Aorta (tissue), 5 donors: ENCODE measurements at places on chromosomes 4 and X. TPM values are rescaled to one million over a fixed set of nuclear protein-coding genes. Genes with fewer than 3 reads are reported as not detected.

DNA sequence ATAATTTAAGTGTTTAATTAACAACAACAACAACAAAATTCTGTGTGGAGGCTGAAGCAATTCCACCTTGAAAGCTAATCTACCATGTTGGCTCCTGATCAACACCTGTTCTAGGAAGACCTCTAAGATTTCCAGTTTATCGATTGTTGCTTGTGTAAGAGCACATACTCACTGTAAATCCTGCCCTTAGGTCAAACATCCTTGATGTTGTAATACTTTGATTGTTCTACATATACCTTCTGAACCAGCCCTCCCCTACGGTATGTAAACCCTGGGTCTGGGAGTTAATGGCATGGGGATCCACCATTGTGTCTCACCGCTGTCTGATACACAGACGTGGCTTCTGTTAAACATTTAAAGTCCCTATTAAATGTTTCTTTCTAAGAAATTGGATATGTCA lies 73.2 kb downstream of the RASL11B start:
- no peaks in the 10 kb centered on the region for H3K36me3 ChIP-seq
- no peak overlapping the region for H3K4me3 ChIP-seq
- H3K27me3 ChIP-seq, result no peaks in the 10 kb centered on the region
- no peak for DNase-seq
- H3K4me1 ChIP-seq, result no peaks in the 10 kb centered on the region

DNA sequence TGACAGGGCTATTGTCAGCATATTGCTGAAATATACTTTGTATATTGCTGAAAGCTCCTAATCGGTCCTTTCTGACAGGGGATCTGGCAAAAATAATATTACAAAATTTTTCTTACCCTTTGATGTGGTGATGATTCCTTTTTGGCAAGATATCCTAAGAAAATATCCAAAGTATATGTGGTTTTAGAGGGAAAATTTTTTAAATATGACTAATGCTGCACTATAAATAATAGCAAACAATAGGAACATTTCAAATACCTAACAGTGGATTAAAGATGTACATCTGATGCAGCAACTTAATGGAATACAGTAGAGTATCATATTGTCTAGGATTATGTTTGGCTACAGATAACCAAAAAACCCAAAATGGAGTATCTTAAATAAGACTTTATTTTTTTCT lies 49.6 kb downstream of the RRAGB start:
- H3K4me1 ChIP-seq, result no peaks in the 10 kb centered on the region
- DNase-seq, result no peak
- no peaks in the 10 kb centered on the region for H3K27me3 ChIP-seq

- no peaks in the 10 kb centered on the region for H3K4me1 ChIP-seq
- no peaks in the 10 kb centered on the region for H3K27me3 ChIP-seq
- no peak overlapping the region for H3K27ac ChIP-seq
- no peaks in the 10 kb centered on the region for H3K36me3 ChIP-seq
These were observed 27.9 kb downstream of the SLAIN2 start for GRCh38 chr4:48369248-48369647.

DNA sequence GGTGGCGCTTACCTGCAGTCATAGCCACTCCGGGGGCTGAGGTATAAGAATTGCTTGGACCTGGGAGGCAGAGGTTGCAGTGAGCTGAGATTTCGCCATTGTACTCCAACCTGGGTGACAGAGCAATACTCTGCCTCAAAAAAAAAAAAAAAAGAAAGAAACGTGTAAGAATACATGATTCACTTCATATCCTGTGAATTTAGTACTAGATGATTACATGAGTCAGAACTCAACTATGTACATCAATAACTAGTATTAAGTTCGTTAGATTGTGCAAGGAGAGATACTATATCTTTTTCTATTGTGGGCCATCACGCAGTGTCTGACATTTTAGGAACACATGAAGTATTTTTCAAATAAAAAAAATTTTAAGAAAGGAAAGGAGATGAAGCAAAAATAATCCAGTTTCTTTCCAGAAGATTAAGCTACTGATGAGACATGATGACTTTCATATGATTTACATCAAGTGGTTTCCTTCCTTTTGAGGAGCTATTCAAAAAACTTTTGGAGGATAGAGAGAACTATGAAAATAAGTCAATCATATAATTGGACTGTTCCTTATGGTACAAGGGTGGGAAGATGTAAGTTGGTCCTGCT lies 64.7 kb upstream of the EXOC1L start:
- H3K4me1 ChIP-seq, result no peaks in the 10 kb centered on the region
- H3K27ac ChIP-seq, result no peak overlapping the region
- no peaks in the 10 kb centered on the region for H3K27me3 ChIP-seq

GRCh38 chr4:82500435-82501153 lies 61.2 kb downstream of the TMEM150C start:
- no peak overlapping the region for H3K27ac ChIP-seq
- no peaks in the 10 kb centered on the region for H3K27me3 ChIP-seq
- no peak for DNase-seq
- H3K4me1 ChIP-seq, result no peaks in the 10 kb centered on the region
- H3K4me3 ChIP-seq, result no peak overlapping the region

- no peak overlapping the region for H3K27ac ChIP-seq
- no peaks in the 10 kb centered on the region for H3K36me3 ChIP-seq
- no peaks in the 10 kb centered on the region for H3K27me3 ChIP-seq
- no peaks in the 10 kb centered on the region for H3K4me1 ChIP-seq
- no peak overlapping the region for H3K4me3 ChIP-seq
These were observed 3.6 kb downstream of the ZXDB start for GRCh38 chrX:57595381-57595811.

- no peak overlapping the region for H3K4me3 ChIP-seq
- no peaks in the 10 kb centered on the region for H3K36me3 ChIP-seq
- DNase-seq, result no peak
- H3K4me1 ChIP-seq, result no peaks in the 10 kb centered on the region
- no peak overlapping the region for H3K27ac ChIP-seq
These were observed 119.4 kb upstream of the C1GALT1C1 start for GRCh38 chrX:120749141-120749846.

DNA sequence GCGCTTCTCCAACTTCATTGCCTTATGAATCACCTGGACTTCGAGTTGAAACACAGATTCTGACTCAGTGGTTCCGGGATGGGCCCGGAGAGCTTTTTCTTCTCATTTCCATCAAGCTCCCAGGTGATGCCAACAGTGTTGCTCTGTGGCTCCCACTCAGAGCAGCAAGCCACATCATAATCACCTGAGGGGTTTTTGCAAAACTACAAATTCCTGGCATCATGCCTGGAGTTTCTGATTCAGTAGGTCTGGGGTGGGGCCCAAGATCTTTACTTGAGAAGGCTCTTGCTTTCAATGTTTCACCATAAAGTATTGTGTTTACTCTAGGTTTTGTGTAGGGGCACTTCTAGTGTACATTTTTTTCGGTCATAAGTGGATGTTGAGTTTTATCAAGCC lies 7.0 kb downstream of the MTM1 start:
- H3K27ac ChIP-seq, result no peak overlapping the region
- no peak for DNase-seq
- H3K36me3 ChIP-seq, result no peaks in the 10 kb centered on the region
- H3K4me1 ChIP-seq, result no peaks in the 10 kb centered on the region
- H3K27me3 ChIP-seq, result no peaks in the 10 kb centered on the region

DNA sequence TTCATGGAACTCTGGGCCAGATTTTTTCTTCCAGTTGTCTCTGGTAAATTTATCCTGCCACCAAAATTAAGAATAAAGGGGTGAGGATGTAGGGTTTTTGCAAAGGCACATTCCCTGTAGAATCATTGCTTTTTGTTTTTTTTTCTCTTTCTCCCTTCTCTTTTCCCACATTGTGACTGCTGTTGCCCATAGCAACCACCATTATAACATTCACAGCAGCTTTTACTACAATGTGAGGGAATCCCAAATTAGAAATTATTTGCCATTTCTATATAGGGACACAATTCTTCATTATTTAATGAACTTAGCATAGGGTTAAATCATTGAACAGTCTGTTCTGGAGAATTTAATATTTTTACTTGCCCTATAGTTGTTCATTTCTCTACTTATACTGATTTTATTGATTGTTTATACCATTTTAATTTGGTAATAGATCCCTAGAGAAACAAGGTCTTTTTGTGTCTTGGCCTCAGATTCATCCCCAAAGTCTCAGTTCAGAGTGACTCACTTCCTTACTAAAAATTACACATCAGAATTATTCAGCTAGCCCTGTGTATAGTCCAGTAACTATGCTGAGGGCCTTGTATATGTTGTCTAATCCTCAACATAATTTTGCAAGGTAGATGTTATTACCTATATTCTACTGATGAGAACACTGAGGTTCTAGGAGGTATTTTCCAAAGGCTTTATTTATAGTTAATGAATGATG lies 80.8 kb upstream of the ANK2 start:
- no peaks in the 10 kb centered on the region for H3K4me1 ChIP-seq
- H3K4me3 ChIP-seq, result no peak overlapping the region
- H3K27me3 ChIP-seq, result no peaks in the 10 kb centered on the region
- no peak for DNase-seq
- H3K27ac ChIP-seq, result no peak overlapping the region
- H3K36me3 ChIP-seq, result no peaks in the 10 kb centered on the region

DNA sequence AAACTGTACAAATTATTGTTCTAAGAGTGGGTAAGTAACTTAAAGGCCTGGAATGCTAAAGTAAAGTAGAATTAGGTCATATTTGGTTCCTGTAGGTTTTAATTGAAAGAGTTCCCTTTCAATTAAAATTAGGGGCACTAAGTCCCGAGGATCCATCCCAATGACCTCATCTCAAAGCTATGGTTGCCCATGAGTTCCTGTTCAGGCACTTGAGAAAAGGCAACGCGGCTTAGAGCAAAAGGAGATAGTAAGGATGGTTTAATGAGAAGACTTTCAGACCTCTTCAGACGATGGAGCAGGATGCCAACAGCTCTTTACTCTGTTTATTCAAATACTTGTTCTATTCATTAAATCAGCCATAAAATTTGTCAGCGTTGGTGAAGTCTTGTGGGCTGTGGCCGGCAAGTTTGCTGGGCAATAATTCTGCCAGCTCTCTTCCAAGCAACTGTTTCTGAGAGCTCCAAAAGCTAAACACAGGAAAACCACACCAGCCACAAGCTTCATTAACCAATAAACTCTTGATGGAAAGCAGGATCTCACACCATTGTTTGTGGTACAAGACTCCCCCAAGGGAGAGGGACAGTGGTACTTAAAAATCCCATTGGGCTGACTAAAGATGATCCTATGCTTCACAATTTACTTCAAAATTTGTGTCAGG lies 167.4 kb downstream of the COL4A6 start:
- H3K27ac ChIP-seq, result no peak overlapping the region
- no peak overlapping the region for H3K4me3 ChIP-seq
- DNase-seq, result no peak
- H3K36me3 ChIP-seq, result no peaks in the 10 kb centered on the region
- no peaks in the 10 kb centered on the region for H3K4me1 ChIP-seq

DNA sequence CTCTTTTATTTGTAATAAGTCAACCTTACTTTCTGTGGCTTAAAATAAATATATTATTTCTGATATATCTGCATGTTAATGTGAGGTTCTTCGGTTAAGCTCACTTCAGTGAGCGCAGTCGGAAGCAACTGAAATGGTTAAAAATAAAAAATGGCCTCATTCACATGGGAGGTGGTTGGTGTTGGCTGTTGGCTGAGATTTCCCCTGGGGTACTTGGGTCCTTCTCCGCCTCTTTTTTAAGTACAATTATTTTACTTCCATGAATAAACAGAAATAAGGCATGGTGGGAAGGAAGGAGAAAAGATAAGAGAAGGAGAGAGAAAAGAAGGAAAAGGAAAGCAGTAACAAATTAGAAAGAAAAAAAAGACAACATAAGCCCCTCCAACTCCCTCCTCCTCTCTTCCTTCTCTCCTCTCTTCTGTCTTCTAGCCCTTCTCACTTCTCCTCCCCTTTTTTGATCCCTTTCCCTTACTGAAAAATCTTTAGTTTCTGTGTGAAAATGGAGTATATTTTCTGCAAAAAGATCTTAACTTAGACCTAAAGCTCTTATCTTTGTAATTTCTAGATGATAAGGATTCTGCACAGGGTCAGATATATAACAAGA lies 19.7 kb upstream of the CXCL3 start:
- no peaks in the 10 kb centered on the region for H3K4me1 ChIP-seq
- H3K27ac ChIP-seq, result no peak overlapping the region
- DNase-seq, result no peak
- H3K4me3 ChIP-seq, result no peak overlapping the region

DNA sequence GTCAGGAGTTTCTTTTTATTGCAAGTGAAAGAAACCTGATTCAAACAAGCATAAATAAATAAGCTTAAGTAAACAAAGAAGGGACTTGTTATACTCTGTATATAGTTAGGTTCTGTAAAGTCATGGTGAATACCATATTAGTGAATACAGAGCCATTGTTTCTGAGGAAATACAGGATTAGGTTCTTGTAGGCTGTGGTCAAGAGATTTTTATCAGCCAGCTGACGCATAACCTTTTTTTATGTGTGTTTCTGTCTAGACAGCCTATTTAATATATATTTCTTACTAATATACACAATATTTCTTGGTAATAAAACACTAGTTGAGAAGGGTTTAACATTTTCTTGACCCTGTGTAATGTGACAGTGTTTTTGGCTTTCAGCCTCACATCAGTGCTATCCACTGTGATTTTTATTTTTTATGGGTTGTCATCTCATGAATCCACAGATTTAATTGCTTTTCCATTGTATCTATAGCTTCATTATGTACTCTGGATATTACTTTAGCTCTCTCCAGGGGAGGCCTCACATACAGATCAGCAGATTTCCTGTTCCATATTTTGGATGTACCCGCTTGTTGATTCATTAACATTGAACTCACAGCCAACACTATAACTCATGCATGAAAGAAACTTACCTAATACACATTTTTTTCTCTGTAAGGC lies 8.0 kb downstream of the HERC3 start:
- peaks cover 4% of the 10 kb centered on the region for H3K4me1 ChIP-seq
- H3K36me3 ChIP-seq, result no peaks in the 10 kb centered on the region
- H3K4me3 ChIP-seq, result no peak overlapping the region
- no peak for DNase-seq

DNA sequence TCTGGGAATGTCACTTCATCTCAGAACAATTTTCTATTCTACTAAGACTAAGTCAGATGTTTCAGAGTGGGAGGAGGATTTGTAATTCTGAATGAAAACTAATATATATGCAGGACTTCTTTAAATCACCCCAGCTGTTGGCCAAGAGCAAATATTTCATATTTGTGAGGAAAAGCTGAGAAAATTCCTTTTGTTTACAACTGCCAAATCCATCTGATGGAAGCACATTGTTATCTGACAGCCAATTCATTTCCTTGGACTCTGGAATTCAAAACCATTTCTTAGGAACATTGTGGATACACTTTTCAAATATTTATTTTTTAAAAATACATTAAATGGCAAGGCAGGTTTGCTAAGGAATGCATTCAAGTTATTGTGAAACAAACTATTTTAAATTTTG lies 8.0 kb downstream of the SLIT2 start:
- H3K36me3 ChIP-seq, result no peaks in the 10 kb centered on the region
- H3K4me3 ChIP-seq, result no peak overlapping the region
- H3K27ac ChIP-seq, result no peak overlapping the region

- no peaks in the 10 kb centered on the region for H3K4me1 ChIP-seq
- no peak for DNase-seq
- no peaks in the 10 kb centered on the region for H3K27me3 ChIP-seq
- no peak overlapping the region for H3K4me3 ChIP-seq
- H3K36me3 ChIP-seq, result no peaks in the 10 kb centered on the region
These were observed 312.0 kb downstream of the PDGFC start for GRCh38 chr4:156659570-156659969.

UGT2B17 gene
- not detected for total RNA-seq

ARR3 gene
- not detected for total RNA-seq

SCML2 gene
- 1.5 TPM for total RNA-seq

CDS1 gene
- total RNA-seq, result 0.48 TPM

GABRG1 gene
- total RNA-seq, result not detected

TXK gene
- total RNA-seq, result 2.3 TPM
